ENCODE measurements at places on chromosomes 5 and 9. TPM values are rescaled to one million over a fixed set of nuclear protein-coding genes. Genes with fewer than 3 reads are reported as not detected.

The TTLL11 gene
- 3.4 TPM for total RNA-seq

The C5orf46 gene
- not detected for total RNA-seq

The FOXD4L3 gene
- not detected for total RNA-seq

The DMRTA1 gene
- total RNA-seq = 0.28 TPM

The BTNL3 gene
- total RNA-seq = not detected

The LURAP1L gene
- 71.4 TPM for total RNA-seq
